Suppressor macrophage treated with lipopolysaccharide for 1 hour (primary cell): ENCODE measurements at places on chromosomes 2 and 18.

- DNase-seq = no peak
These were observed 59.0 kb downstream of the TNFRSF11A start for GRCh38 chr18:62384068-62384467.

DNA sequence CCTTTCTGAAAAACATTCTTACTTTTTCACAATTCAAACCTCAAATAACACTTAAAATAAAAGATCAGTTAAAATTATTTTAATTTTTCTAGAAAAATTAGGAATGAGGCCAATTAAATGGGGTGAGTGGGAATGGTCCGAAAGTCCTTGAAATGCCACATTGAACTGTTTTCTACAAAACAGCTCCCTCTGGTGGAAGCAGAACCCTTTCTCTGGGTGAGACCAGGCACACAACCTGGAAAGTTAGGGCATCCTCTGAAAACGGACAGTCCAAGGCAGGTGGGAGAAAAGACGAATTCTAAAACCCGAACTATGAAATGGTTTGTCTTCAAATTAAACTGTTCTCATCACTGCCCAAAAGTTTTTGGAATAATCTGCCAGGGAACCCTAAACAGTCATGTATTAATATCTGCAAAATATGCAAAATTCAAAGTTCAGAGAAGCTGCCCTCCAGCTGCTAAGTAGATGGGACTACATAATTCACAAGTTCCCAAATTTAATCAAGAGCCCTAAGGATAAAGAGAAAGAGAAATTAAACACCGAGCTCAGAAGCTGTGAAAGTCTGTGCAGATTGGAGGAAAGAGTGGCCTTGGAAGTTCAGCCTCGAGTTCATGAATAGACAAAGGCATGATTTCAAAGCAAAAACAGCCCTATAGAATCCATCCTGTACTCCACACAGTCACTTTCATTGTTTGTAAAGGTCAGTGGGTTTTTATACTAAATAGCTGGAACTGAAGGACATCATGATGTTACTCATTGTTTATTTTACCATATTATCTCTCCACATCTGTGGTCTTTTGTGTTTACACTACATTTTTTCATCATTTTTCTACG is 108.3 kb downstream of the PIEZO2 start:
- peak; percentile 72 for DNase-seq

DNA sequence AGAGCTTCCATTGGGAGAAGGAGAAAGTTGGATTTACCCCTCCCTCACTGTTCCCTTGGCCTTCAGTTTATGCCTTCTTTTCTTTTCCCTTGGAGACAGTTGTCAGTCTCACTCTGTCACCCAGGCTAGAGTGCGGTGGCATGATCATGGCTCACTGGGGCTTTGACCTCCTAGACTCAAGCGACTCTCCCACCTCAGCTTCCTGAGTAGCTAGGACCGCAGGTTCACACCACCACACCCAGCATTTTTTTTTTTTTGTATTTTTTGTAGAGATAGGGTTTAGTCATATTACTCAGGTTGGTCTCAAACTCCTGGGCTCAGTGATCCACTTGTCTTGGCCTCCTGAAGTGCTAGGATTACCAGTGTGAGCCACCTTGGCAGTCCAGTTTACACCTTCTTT is 49.9 kb downstream of the SLC9A4 start:
- DNase-seq = no peak

DNA sequence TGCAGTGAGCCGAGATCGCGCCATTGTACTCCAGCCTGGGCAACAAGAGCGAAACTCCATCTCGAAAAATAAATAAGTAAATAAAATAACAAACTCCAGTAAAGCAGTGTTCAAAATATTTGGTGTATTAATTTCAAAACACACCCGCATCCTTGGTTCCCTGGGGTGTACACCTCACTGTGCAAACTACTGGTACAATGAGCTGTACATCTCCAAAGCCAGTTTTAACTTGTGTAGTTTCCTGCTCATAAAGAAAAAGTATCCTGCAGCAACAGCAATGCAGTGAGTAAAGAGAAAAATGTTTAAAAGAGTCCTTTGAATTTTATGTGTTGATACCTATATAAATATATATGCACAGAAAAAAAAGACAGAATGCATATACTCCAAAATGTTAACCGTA is 4.4 kb upstream of the NFE2L2 start:
- no peak for DNase-seq

DNA sequence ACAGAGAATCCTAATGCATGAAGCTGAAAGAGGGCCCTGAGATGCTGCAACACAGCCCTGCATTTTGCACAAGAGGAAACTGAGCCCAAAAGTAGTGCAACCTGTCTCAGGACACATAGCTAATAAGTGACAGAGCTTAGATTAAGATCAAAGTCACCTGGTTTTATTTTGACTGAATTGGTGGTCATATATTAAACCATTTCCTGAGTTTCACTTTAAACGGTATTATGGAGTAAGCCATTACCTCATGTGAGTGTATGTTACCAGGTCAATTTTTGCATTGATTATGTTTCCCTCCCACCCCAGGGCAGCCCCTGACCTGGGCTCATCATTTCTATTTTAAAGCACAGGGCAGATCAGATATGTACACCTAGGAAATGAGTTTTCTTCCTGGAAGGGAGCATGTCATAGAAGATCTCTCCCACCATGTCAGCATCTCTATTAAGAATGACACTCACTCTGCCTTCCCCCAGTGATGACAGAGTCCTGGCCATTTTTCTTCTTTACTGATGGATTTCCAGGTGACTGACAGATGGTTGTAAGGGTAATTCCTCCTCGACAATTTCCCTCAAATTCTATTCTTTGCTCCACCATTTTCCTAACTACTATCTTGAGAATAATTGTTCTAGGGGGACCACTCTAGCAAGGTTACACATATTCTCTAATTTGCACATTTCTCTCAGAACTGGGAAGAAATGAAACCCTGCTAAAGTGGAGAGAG is 441.3 kb upstream of the SLC14A2 start:
- no peak for DNase-seq

GRCh38 chr2:182132605-182133004 is 147.0 kb downstream of the PPP1R1C start:
- DNase-seq = no peak
